ENCODE measurements at places on chromosomes 6 and 20. TPM values are rescaled to one million over a fixed set of nuclear protein-coding genes. Genes with fewer than 3 reads are reported as not detected.

- DNase-seq = no peak
Observed at GRCh38 chr6:105370351-105370750, 32.5 kb downstream of the PREP start.

DNA sequence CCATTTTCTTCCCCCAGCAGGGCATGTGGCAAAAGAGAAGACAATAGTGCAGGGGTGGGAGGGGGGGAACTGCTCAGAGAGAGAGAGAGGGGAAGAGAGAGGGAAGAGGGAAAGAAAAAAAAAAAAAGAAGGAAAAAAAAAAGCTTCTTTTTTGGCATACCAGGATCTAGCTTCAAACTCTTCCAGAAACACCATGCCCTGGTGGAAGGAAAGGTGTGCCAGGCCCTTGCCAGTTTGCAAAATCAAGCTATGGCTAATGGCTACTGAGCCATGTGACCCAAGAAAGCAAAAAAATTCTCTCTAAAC lies 326 bp downstream of the ZMYND8 start:
- no peak for DNase-seq

DNA sequence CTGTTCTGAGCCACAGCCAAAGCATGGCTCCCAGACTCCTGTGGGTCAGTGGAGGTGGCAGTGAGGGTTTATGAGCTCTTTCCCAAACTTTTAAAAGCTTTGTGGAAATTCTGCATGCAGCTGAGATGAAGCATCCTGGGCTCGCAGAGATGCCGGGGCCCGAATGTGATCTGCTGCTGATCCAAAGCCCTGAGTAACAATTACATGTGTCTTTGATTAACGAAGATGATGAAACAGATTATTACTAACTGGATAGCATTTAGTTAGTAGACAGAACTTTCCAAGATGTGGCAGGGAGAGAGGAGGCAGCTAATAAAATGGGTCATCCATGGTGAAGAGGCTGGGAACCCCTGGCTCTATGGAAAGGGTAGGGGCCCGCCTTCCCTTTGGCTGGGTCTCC lies 43.9 kb upstream of the MDFI start:
- DNase-seq = no peak

DNA sequence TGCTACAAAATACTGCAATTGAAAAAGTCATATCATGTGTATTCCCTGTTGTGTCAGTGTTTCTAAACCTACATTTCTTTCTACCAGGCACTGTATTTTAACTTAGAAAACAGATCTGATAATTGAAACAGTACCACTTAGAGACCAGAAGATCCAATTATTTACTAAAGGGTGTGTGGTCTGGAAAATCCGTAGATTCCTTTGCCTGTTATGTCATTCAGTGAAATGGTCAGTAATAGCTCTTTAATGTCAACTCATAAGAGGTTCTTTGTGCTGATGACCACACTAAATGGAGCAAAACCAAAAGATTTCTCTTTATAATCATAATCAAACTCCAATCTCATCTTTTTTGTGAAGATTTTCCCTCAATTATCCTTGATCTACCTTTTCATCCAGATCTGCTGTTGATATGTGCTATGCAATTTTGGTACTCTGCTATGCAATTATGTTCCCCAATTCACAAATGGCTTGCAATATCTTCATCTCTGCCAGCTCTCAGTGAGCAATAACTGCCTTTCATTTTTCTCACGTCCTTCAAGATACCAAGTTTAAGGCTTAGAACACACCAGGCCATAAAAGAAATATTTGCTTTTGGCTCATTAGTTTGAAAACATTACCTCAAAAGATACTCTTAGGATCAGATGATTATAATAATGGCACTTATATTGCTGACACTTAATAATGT lies 165.5 kb downstream of the MOXD1 start:
- no peak for DNase-seq

GRCh38 chr20:63442100-63442493 lies 30.4 kb downstream of the KCNQ2 start:
- no peak for DNase-seq

DNA sequence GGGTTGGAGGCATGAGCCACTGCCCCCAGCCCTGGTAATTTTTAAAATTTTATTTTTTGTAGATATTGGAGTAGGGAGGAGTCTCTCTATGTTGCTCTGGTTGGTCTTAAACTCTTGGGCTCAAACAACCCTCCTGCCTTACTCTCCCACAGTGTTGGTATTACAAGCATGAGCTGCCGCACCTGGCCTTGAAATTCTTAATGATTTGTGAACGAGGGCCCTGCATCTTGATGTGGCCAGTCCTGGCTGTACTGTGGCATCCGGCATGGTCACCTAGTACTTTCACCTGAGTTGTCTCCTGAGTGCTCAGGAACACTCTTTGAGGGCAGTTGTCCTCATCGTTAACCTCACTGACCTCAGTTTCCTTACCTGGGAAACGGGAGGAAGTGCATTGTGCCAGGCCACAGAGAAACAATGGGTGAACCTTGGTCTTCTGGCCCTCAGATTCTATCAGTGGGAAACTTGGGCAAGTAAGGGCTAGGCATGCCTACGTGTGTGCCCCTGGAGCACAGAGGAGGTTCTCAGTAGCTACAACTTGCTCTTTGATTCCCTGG lies 19.5 kb downstream of the CEBPB start:
- no peak for DNase-seq

DNA sequence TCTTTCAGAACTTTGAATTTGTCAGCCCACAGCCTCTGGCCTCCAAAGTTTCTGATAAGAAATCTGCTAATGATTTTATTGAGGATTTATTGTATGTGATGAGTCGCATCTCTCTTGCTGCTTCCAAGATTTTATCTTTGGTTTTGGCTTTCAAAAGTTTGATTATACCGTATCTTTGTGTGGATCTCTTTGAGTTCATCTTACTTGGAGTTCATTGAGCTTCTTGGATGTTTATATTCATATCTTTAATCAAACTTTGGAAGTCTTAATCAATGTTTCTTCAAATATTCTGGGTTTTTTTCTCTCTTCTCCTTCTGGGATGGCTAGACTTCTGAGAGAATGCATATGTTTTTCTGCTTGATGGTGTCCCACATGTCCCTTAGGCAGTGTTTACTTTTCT lies 3.3 kb upstream of the ASIP start:
- no peak for DNase-seq

Gene CTAGE9
- not detected for total RNA-seq

Gene CYP39A1
- total RNA-seq = 0.18 TPM

Gene PNLDC1
- total RNA-seq = 0.11 TPM

Gene HLA-DPB1
- total RNA-seq = 10.3 TPM
